Stimulated activated CD8-positive, alpha-beta memory T cell treated with anti-CD3 and anti-CD28 coated beads, Interleukin-4, amount 100 ng/mL, for 1 hour (primary cell): ENCODE measurements at places on chromosomes 1 and 21.

DNA sequence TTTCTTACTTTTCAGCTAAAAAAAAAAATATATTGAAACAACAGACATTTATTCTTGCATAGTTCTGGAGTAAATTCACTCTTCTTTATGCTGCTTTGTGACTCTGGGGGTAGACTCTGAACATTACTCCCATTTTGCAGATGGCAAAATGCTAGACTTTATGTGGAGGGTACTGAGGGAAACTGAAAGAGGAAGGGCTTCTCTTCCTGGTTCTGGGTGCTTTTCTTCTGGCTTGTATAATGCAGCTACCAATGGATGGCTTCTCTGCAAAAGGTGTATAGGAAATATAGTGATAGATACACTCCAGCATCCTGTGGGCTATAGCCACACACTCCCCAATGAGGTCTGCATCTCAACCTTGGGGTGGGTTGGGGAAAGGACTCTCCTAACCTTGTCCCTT lies 19.7 kb upstream of the ZBTB40 start:
- DNase-seq, result no peak

DNA sequence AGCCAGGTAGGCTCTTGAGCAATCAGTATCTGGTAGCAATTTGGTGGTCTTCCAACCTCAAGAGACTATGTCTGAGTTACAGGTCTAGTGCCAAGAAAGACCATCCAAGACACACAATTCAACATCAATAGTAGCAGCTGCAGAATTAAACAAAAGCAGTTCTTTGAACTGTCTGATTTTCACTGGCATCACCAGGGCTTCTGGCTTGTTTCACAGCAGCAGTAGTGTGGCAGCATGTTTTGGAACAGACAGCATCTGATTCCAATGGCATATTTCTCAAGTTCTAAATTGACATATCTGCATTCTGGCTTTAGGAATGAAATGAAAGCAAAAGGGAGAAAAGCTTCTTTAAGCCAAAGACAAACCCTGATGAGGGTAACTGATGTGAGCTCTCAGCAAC lies 334.7 kb upstream of the PRMT6 start:
- no peak for DNase-seq

- DNase-seq, result no peak
Measured at GRCh38 chr1:61323681-61324328, 241.4 kb downstream of the NFIA start.

DNA sequence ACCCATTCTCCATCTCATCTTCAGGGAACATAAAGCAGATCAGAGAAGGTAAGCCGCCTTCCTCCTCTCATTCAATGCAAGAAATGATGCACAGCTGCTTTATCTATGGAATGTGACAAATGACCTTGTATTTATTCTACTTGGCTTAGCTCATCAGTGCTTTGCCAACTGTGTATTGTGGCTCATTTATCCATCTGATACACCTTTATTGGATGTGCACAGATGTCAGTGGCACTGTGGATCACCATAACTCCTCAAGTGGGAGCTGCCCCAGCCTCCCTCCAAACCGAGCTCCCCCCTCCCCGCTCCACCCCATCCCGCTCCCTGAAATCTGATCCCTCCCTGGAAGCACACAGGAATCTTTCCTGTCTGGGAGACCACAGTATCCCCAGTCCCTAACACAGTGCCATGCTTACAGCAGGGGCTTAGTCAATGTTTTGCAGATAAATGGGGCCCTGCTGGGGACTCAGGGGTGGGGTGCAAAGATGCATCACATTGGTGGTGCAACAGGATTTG lies 156.0 kb upstream of the RAB4A start:
- DNase-seq, result no peak

DNA sequence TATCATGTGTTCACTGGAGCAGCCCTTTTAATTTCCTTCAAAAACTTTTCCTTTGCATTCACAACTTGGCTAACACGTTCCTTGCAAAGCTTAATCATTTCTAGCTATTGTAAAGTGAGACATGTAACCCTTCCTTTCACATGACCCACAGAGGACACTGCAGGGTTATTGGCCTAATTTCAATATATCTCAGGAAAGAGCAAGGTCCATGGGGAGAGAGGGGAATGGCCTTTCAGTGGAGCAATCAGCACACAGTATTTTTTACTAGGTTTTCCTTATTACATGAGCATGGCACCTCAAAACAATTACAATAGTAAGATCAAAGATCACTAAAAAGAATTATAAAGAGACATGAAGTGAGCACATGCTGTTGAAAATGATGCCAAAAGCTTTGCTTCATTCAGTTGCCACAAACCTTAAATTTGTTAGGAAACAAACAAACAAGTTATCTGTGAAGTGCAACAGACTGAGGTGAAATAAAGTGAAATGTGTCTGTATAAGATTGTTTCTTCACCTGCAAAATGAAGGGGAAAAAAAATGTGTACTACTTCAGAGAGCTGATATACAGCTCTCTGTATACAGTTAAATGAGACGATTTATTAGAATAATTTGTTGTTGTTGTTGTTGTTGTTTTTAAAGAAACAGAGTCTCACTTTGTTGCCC lies 61.5 kb downstream of the EIF4G3 start:
- no peak for DNase-seq
